ENCODE measurements at places on chromosomes 7 and 10.

DNA sequence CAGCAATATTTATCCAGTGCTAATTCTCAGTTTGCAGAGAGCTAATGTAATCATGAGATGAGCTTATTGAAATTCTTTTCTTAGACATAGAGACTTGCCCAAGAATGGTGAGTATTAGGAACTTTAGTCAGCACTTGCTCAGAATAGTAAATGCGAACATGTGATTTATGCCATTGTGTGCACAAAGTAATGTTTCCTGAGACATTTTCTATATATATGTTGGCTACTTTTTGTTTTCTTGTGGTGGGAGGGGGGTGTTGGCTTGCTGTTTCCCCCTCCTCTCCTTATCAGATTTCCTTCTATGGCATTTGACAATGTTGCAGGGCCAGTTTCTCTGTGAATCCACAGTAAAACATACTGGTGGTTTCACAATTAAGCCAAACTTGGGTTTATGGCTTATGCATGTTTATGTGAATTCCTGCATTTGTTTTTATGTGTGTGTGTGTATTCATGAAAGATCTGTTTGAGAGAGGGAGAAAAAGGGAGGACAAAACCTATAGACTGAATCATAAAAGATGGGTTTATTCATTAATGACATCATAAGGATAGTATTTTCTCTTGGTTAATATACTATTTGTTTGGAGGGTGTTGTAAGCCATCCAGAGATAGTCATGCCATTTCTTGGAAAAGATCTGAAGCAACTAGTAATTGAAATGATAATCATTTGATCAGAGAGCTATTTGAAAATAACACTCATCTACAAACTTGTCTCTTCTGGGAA, 36.3 kb downstream of the ARID5B start:
- no peak for DNase-seq

- DNase-seq, result no peak
Measured at GRCh38 chr7:49324040-49324439, 399.7 kb downstream of the CDC14C start.

GRCh38 chr10:60977161-60978122, 33.5 kb upstream of the RHOBTB1 start:
- no peak for DNase-seq

DNA sequence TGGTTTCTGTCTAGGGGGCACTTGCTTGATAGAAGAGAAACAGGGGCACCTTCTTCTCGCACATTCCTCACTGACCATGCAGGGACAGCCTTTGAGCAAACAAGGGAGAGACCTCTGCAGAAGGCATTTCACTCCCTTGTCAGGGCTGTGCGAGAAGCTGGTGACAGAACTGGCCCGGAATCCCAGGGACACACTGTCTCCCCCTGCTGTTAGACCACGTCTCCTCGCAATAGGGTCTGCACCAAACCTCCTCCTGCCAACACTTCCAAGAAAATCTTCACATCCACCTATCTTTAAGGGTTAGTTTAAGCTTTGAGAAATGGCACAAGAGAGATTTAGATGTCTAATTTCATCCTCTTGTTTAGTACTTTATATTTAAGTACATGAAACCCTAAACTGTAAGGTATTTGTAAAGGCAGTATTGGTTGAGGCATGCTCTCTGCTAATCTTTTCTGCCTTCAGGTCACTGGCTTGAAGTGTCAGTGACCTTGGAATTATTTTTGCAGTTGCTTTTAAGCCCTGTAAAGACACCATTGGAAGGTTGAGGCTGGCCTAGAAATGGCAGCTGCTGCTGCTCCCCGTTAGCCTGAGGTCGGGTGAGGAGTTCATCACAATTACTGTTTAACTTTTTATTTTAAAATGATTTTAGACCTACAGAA, 37.0 kb downstream of the RBM20 start:
- DNase-seq, result no peak

- DNase-seq, result no peak
Measured at GRCh38 chr7:103597606-103598005, 151.6 kb upstream of the SLC26A5 start.

GRCh38 chr10:78491812-78492211, 458.1 kb downstream of the RPS24 start:
- no peak for DNase-seq

DNA sequence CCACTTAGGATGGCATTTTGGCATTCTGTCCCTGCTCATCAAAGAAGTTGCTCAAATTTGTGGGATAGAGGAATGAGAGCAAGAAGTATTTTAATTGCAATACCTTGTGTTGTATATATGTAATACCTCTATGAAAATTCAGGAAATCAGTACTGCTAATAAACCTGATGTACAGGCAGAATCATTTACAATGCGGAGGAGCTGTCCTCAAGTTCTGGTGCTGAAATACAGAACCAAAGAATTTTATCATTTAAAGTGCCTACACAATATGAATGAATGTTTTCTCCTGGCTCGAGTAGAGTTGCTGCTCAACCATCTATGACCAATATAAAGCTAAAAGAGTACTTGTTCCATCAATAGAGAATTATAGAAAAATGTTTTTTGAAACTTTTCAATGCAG, 305.8 kb downstream of the PLXNA4 start:
- DNase-seq, result no peak

Data from NCI-H2081 treated with DMSO at 0.1 percent for 48 hours (cell line).